ENCODE measurements at places on chromosomes 4 and X.

DNA sequence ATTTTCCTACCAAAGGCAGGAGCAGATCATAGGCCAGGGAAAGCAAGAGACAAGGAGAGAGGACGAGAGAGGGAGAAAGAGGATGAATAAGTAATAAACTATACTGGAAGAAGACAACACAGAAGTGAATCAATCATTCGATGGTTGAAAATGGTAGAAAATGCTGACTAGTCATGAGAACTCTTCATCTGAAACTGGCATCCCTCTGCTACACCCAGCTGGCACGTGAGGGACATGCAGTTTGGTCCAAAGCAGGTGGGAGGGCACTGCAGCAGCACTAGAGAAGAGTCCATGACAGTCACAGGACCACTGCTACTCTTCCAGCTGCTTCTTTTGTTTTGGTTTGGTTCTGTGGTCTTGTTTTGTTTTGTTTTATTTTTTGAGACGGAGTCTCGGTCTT lies 74.1 kb downstream of the AFAP1 start:
- DNase-seq = no peak

DNA sequence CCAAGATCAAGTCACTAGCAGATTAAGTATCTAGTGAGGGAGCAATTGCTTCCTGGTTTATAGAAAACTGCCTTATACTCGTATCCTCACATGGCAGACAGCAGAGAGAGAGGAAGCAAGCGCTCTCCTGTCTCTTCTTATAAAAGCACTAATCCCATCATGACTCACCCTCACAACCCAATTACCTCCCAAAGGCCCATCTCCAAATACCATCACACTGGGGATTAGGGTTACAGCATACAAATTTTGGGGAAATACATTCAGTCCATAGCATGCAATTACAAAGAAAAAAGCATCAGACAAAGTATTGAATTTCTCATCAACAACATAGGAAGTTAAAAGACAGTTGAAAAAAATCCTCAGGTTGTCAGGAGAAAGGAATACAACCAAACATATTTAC lies 292.6 kb downstream of the IQCM start:
- DNase-seq = no peak

- DNase-seq = no peak
Observed at GRCh38 chrX:153539171-153539978, 21.9 kb downstream of the ATP2B3 start.

DNA sequence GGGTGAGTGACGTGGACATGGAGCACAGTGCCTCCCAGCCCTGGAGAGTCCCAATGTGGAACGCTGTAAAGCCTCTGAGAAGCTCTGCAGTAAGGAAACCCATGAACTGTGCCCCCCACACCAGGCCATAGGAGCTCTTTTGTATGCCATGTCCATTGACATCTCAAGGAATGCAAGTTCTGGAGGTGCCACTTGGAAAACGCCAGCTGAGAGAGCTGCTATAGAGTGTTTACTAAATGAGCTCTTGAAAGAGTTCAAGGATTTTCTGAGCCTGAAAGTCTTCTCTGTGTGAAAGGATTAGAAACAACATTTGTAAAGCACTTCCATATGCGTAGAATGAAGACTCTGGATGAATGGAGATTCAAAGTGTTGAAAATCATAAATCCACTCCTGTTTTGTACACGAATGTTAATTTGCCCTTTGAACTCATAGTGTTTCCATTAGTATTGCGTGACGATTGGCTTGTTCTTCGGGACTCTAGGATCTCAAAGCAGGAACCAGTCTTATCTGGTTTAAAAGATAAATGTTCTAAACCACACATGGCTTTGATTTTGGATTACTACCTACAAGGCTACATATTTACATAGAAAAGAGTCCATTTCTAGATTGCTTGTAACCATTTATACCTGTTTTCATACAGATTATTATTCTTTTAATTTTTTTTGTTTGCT lies 41.8 kb upstream of the STOX2 start:
- no peak for DNase-seq

GRCh38 chrX:45761920-45762319 lies 561.2 kb upstream of the DIPK2B start:
- no peak for DNase-seq

Data from GM12878 (cell line).